NCI-H1436 (cell line): ENCODE measurements at places on chromosomes 6 and 20.

GRCh38 chr6:119517428-119517827 lies 167.9 kb upstream of the MAN1A1 start:
- DNase-seq, result no peak

DNA sequence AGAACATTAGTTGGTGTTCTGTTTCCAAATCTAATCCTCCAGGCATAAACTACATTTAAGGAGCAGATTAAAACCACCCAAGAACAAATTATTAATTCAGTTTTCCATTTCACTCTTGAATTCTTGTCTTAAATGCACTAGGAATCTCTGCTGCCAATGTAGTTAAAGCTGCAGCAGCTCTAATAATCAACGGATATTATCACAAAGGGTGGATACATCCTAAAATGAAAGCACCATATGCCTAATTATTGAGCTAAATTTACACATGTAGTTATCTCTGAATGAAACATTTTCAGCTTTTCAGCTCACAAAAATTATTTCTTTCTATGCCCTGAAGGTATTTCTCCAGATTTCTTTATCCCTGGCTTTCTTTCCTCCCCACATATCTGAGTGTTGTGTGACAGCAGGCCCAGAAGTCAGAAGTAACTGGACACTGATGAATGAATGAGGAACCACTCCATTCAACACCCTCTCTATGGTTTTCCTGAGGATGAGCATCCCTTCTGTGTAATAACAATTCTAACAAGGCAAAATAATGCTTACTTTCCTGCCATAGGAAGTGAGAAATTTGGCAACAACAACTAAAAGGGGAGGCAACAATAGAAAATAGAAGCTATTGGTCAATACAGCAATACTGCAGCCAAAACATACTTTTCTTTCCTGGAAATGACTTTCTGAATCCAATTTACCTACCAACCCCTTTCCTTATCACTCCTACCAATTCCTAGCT lies 14.9 kb downstream of the MAN1A1 start:
- DNase-seq, result no peak

GRCh38 chr20:1803061-1803931 lies 91.9 kb upstream of the SIRPA start:
- no peak for DNase-seq

- no peak for DNase-seq
Measured at GRCh38 chr20:4060064-4060795, 44.9 kb upstream of the RNF24 start.

DNA sequence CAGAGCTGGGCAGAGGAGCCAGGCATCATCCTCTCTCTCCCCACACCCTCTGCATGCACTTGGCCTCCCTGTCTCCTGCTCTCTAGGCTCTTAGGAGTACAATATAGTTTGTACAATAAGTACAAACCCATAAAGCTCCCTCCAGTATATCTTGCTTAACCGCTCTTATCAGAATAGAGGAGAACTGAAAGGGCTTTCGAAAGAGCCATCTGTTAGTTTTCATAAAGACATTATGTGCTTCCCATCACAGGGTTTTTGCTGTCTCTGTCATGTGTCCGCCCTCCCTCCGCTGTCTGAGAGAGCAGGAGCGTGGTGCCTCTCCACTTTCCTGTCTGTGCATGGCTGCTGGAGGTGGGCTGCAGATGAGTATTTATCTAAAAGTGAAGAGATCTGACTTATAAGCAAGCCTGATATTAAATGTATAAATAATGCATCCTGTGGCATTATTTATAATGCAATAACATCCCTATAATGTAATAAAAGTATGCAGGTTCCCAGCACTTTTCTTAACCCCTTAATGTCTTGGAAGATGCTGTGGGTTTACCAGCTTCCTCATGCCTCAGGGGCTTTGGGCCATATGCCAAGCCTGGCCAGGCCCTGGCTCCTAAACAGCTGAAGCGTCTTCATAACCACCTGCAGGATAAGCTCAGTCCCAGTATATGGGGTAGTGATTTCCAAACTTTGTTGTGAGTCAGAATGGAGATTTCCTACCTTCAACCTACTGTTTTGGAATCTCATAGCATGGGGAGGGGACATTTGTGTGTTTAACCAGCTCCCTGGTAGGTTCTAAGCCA lies 297.1 kb downstream of the DHX35 start:
- no peak for DNase-seq

- DNase-seq, result no peak
Measured at GRCh38 chr6:16712931-16713484, 48.3 kb downstream of the ATXN1 start.

DNA sequence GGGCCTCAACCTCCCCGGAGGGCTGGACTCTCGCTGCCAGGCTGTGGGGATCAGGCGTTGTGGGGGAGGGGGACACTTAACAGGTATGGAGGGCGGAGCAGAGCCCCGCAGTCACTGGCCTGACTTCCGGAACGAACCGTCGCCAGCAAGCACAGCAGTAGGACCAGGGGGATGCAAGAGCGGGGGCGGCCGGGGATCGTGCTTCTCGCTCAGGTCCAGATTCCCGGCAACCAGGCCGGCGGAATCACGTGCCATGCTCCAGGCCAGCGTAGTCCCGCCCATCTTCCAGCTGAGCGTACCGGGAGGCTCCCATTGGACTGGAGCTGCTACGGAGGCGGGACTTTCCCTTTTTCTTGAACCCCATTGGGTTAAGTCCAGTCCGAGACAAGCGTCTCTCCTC lies 10.0 kb upstream of the POU5F1 start:
- DNase-seq, result no peak

- no peak for DNase-seq
Measured at GRCh38 chr6:24891004-24891403, 44.8 kb downstream of the RIPOR2 start.
